ENCODE measurements at places on chromosomes 7 and 10.
A peak's percentile ranks its signal among the peaks of the same experiment; 100 is the strongest.

GRCh38 chr10:71502190-71502589 is 105.5 kb downstream of the CDH23 start:
- DNase-seq = no peak

GRCh38 chr10:6741541-6741941 is 161.5 kb upstream of the PRKCQ start:
- peak; percentile 81 for DNase-seq

- no peak for DNase-seq
Observed at GRCh38 chr7:92534572-92534971, 6.0 kb downstream of the RBM48 start.

GRCh38 chr10:130215151-130215930 is 79.2 kb downstream of the GLRX3 start:
- DNase-seq = no peak

- no peak for DNase-seq
Observed at GRCh38 chr7:36711256-36711655, 13.0 kb downstream of the AOAH start.

Measured in fibroblast of gingiva (primary cell).